ENCODE measurements at places on chromosomes 4 and X. TPM values are rescaled to one million over a fixed set of nuclear protein-coding genes. Genes with fewer than 3 reads are reported as not detected.

SLC9B2 gene
- 10.7 TPM for polyA plus RNA-seq

KIF4A gene
- polyA plus RNA-seq, result 11.8 TPM

ACOX3 gene
- polyA plus RNA-seq, result 18.2 TPM

ZCCHC12 gene
- 0.37 TPM for polyA plus RNA-seq

PSMD10 gene
- polyA plus RNA-seq, result not detected

GABRE gene
- polyA plus RNA-seq, result 95.2 TPM

GRCh38 chrX:109732017-109732801 lies 848 bp downstream of the ACSL4 start:
- no peak for DNase-seq

DNA sequence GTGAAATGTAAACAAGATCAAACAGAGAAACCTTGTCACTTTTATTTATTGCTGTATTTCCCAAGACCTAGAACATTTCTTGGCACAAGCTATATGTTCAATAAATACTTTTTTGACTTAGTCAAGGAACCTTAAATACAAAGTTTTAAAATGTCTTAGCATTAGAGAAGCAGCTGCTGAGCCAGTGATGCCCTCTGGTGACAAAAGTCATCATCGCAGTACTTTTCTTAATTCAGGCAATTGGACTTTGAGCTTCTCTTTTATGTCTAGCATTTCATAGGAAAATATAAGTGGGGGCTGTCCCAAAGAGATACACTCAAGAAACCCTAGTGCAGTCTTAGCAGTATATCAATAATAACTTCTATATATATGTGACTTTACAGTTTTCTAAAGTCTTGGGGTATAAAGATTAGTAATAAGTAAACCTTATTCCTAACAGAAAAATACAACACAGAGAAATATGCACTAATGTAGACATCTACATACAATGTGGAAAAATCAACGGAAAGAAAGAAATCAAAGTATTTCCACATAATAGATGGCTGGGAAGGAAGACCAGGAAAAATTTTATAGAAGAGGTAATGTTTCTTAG lies 118.4 kb downstream of the DTHD1 start:
- DNase-seq, result peak; percentile 14

GRCh38 chrX:150018931-150019361 lies 80.7 kb upstream of the EOLA2 start:
- no peak for DNase-seq

DNA sequence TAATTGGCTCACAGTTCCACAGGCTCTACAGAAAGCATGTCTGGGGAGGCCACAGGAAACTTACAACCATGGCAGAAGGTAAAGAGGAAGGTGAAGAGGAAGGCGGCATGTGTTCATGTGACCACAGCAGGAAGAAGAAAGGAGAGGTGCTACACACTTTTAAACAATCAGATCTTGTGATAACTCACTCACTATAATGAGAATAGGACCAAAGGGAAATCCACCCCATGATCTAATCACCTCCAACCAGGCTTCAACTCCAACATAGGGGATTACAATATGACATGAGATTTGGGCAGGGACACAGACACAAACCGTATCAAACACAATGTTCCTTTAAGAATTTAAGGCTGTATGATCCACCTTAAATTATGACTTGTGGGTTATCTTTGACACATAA lies 10.5 kb upstream of the PGM2 start:
- DNase-seq, result no peak

DNA sequence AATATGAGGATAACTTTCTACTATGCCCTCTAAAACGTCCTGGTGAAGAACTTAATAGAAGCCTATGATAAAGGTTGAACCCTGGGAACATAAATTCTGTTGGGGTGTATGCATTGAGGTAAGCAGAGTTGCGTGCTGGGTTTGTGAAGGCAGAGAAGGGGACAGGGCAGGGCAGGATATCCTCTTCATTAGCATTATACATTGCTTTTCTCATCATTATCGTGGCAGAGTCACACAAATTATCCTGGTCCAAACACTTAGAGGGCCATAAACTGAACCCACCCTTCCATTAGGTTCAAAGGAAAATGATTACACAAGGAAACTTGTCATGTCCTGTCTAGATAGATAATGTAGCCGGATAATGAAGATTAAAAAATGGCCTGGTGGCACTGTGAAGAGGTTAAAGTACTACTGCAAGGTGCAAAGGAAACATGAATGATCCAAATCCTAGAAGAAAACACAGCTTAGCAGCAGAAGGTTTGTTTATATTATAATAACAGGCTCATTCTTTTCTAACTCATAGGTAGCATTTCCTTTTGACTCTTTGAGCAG lies 189.1 kb downstream of the SPCS3 start:
- no peak for DNase-seq

DNA sequence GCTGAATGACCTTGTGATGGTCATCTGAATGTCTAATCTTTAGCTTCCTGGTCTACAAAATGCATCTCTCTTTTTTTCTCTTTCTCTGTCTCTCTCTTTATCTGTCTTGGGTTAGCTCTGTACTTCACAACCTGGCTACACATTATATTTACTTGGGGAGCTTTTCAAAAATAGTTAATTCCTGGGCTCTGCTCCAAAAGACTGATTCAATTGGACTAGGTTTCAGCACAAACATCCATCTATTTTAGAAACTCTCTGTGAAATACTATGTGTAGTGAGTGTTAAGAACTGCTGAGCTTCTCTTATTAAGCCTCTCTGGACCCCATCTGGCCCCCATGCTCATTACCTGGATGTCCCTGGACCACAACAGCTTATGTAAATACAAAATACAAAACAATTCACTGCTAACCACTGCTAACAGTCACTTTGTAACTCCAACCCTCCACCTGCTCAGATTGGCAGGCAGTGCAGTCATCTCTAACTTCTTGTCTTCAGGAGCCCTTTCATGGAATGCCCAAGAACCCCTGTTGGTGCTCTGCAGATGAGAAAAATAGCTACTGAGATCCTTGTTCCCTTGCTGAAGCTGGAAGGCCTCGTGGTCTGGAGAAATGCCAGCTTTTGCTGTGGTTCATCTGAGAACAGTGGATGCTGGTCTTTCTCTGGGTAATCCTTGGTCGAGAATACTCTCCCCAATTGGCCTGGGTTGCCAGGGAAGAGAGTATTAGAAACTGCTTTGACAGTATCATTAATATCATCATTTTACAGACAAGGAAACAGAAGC lies 14.8 kb upstream of the BOD1L1 start:
- no peak for DNase-seq

DNA sequence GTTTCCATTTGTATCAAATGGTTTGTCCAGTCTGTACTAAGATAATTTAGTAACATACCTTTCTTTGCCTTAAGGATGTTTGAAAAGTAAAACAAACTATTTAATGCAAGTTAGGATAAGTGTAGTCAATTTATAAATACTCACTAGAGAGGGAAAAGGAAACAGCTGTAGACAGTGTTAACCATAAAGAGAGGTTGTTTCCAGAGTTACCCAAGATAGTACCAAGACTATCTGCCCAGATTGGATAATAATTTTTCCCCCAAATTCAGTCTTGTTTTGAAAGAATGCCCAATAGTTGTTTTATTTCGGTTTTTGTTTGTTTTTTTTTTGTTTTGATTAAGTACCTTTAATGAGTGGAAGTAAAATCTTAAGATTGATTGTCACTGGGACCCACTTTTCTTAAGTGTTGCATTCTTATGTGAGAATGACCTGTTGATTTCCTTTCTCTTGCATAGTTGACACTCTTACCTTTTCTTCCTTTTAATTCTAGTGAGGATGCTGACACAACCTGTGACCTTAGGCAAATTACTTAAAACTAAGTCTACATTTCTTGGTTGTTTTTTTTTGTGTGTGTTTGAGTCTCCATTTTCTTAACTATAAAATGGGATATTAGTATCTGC lies 12.8 kb downstream of the AFF1 start:
- no peak for DNase-seq

DNA sequence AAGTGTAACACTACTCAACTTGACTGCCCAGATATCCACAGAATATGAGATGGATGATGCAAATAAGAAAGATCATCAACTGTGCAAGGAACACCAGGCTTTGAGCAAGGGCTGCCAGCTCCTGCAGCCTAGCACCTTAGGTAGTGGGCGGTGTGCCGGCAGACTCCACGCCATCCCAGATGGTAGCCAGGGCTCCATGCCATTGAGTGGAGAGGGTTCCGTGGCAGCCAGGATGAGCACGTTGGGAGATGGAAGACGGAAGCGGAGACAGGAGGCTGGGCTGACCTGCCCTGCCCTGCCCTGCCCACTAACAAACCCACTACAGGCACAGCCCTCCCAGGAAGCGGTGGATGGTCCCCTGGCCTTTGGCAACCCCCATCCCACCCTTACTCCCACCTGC lies 51.9 kb downstream of the TMPRSS11F start:
- no peak for DNase-seq

- DNase-seq, result no peak
Measured at GRCh38 chr4:164926301-164926700, 49.3 kb downstream of the APELA start.

GRCh38 chrX:73647212-73647611 lies 84.2 kb downstream of the CHIC1 start:
- DNase-seq, result no peak

- DNase-seq, result no peak
Measured at GRCh38 chr4:181529537-181529936, 713.7 kb upstream of the TENM3 start.

GRCh38 chrX:13088156-13088487 lies 43.7 kb upstream of the FAM9C start:
- DNase-seq, result no peak

DNA sequence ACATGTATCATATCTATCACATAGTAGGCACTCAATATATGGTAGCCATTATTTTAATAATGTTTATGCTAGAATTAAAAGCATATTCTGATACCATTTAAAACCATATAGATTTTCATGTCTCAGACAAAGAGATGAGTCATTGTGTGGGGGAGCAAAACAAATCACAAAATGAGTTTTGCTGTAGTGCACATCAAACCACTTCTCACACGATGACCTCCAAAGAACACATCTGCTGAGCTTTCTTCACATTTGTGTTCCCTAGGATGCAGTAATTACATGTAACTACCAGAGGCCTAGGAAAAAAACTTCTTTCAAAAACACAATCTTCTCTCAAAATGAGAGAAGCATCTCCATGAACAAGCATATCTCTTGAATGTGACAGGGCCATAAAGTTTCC lies 56.1 kb upstream of the BRS3 start:
- DNase-seq, result no peak

GRCh38 chrX:68978255-68978654 lies 149.4 kb downstream of the EFNB1 start:
- no peak for DNase-seq

DNA sequence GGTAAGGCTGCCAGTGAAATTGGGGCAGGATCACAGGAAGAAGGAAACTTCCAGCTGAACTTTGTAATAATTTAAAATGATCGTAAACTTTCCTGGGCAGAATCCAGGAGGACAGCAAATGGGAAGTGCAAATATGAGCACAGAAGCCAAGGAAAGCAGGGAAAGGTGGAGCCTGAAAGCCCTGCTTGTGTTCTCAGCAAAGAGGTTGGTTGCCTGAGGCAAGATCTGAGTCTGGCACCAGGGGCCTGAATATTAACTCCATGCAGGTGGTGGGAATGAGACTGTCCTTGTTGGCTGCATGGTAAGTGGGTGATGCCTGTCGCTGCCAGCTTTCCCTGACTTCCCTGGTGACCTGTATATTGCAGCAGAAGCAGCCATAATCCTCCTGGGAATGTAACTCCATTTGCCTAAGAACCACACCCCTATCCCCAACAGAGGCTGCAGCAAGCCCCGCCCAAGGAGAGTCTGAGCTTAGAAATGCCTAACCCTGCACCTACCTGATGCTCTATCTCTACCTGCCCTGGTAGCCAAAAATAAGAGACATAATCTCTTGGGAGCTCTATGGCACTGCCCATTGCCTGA lies 132.0 kb upstream of the HDX start:
- DNase-seq, result no peak

DNA sequence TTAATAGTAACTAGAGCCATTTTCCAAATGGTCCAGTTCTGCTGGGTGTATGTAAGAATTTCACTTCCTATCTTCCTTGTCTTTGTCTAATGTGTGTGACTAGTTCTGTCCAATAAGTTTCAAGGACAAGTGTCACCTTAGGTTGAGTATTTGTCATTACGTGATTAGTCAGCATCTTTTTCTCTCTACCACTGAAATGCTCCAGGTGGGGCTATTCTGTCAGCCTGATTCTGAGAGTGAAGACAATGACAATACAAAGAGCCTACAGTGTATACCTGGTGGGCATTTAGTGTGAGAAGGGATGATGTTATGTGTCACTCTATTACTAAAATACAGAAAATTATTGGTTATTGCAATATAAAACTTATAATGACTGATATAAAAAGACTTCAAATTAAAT lies 876.3 kb downstream of the C4orf33 start:
- DNase-seq, result no peak

- no peak for DNase-seq
Measured at GRCh38 chrX:130080791-130081367, 29.4 kb downstream of the ELF4 start.

DNA sequence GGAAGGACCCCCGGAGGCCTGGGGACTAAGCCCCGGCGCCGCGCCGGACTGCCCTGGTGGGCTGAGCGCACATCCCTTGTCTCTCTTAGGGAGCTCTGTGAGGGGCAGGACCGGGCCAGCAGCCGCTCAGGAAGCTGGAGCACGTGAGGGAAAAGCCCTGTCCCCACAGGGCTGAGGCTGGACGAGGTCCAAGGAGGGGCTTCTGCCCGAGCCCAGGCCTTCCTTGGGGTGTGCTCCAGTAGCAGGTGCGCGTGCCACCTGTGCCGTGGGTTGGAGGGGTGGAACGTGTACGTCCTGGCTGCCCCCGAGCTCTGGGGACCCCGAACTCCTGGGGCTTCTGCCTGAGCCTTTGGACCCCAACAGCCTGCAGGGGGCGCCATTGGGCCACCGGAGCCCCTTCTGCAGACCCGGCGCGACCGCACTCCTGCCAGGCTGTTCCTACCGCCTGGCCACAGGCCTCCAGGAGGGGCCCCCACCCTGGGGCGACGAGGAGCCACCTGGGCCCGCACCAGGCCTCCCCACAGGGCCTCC lies 27.2 kb downstream of the TACC3 start:
- peak; percentile 58 for DNase-seq
